ENCODE measurements at places on chromosomes 12 and 14.

DNA sequence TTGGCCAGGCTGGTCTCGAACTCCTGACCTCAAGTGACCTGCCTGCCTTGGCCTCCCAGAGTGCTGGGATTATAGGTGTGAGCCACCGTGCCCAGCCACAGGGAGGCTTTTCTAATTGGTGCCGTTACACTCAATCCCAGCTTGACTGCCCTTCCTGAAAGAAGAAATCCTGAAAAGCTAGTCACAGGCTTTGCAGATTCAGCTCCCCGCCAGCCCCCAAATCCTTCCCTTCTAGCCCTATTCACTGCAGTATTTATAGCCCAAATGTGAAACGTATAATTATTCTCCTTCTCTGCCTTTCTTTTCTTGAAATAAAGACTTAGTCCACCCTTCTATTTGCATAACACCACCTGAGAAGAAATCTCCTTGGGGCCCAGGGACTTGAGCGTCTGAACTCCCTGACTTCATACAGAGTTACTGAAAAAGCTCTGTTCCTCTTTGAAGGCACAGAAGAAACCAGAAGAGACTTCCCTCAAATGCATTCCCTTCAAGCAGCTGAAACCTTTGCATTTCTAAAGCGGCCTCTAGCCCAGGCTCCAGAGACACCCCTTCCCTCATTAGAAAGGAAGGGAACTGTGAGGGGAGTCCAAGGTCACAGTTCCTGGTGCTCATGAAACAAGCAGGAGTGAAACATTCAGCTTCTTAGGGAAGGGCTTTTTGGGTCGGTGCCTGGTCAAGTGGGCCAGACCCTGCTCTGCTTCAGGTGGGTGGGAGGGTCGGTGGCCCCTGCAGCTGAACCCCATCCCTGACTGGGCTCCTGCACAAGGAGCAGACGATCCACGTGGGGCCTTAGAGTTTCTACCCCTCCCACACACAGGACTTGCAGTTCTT, 42.3 kb upstream of the BATF start:
- no peak for DNase-seq

DNA sequence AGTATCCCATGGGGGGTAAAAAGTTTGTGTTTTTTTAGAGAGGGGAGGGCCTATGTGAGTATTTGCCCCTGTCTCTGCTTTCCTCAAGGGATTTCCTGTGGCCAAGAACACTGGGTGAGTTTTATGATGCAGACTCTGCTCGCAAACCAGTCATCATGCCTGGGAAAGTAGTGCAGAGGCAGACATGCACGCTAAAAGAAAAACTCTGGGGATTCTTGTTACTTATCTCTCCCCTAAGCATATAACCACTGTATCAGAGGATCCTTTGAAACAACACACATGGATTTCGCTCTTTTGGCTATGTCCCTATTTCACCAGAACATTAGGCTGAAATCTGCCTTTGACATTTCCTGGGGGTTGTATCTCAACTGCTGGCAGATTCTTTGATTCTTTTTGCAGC, 1845.8 kb upstream of the SEL1L start:
- no peak for DNase-seq

GRCh38 chr12:102396276-102396675, 84.1 kb downstream of the IGF1 start:
- DNase-seq, result no peak

DNA sequence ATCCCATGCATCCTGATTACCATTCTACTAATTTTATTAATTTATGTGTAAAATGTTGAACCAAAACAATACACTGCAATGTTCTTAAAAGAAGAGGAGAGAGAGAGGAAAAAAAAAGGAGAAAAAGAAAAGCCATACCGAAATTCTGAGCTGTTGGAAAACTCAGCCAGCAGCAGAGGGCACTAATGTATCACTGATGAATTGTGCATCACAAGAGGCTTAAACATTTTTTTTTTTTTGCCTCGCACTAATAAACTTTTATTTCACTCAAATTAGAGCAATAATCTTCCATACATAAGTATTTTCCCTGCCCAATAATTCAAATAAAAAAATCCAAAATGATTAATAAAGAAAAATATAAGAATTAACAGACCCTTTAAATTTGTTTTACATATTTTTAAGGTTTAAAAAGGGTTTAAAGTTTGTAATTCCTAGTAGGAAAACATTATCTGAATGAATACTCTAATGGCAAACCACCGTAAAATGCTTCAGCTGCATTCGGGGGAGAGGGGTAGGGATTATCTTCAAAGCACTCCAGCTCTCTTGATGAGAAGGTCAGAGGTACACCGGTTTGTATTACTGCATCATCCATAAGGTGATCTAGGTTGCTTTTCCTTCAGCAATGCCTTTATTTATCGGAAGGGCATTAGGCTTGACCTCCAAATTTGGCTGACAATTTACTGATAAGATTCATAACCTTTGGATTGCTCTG, 41.9 kb downstream of the ATP23 start:
- peak; percentile 58 for DNase-seq

DNA sequence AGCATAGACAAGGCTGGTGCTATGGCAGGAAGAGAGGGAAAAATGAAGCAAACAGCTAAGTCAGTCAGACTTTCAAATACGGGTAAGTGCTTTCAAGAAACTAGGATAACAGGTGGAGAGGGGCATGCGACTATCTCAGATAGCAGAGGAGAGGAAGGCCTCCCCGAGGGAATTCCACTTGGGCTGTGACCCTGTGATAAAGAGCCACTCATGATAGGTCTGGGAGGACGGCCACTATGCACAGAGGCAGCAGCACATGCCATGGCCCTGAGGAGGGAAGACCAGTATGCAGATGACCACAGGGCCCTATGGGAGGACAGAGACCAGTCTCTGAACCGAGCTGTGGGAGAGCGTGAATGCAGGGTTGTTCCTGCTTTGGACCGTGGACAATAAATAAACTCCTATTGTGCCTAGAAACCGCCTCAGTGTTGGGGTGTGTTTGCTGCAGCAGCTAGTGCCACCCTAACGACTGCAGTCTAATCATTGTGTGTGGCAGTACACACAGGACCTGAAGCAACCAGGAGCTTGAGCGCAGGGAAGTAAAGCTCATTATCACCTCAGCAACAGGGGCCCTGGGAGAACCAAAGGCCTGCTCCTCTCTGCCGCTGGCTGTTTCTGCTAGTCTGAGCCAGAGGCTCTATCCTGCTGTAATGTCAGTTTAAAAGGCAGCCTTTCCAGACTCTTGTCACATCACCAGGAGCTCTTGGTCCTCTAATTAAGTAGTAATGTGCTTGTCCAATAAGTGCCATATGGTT, 119.1 kb downstream of the CACNA1C start:
- DNase-seq, result no peak

DNA sequence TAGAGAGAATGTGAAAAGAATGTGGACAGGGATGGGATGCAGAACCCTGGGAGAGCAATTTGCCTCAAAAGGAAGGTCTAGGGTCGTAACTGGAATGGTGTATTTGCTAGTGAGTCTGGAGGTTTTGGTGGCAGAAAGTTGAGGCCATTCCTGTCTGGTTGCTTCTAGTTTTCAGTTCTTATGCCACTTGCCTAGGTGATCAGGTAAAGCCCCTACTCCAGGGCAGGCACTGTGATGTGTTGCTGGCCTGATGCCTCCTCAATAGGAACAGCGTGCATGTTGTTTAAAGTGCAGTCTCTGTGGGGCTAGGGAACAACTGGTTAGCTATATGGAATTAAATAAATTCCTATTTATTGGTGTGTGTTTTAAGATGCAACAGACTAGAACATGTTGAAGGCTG, 6.4 kb downstream of the OS9 start:
- no peak for DNase-seq

GRCh38 chr12:125454786-125455480, 389.7 kb downstream of the AACS start:
- no peak for DNase-seq

DNA sequence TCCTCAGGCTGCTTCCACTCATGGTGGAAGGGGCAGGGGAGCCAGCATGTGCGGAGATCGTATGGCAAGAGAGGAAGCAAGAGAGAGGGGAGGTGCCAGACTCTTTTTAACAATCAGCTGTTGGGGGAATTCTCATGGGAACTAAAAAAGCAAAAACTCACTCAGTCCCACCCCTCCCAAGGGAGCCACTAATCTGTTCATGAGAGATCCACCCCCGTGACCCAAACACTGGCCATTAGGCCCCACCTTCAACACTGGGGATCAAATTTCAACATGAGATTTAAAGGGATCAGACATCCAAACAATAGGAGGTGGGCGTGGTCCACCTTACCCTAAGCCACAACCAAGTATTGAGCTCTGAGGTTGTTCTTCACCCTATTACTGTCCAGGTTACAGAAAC, 375.1 kb downstream of the GRIN2B start:
- DNase-seq, result no peak

DNA sequence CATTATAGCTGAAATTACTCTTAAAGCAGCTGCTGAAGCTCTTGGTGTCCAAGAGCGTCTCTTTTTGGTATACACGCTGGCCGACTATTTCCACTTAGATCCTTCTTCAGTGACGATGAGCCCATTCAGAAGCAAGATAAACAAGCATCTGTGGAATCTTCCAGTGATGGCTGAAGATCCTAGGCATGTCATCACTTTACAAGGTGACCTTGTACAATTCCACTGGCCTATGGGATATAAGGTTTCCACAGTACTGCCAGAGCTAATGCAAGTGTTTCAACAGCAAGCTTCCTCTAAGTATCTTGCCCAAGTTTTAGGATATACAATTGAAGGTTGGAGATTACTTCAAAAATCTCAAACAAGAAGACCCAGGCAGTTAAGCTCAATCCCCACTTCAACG, 47.0 kb downstream of the INTS13 start:
- no peak for DNase-seq

GRCh38 chr12:24750263-24750662, 198.6 kb downstream of the BCAT1 start:
- no peak for DNase-seq

DNA sequence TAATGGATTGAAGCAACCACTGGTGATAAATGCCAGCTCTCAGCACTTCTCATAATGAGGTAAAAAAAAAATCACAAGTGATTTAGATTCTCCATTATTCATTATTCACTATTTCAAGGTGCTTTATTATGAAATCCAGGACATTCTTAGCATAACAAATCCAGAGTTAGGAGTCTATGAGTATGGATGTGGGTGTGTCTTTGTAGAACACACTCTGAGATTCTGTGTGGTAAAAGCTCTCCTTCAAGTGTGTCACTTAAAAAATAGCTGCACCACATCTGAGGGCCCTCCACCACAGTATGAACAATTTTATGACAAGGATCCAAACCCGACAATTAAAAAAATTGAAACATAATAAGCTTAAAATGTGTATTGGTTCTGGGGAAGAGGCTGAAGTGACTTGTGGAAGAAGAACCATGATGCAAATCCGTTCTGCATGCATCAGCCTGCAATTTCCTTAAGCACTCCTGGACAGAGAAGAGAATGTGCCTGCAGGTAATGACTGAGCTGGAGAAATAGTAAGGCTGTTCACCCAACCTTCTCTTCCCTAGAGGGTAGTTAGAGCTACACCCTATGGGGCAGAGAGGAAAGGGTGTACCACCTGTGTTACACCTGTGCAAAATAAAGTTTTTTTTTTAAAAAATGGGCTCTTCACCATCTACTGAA, 488.5 kb upstream of the MGAT4C start:
- DNase-seq, result no peak

DNA sequence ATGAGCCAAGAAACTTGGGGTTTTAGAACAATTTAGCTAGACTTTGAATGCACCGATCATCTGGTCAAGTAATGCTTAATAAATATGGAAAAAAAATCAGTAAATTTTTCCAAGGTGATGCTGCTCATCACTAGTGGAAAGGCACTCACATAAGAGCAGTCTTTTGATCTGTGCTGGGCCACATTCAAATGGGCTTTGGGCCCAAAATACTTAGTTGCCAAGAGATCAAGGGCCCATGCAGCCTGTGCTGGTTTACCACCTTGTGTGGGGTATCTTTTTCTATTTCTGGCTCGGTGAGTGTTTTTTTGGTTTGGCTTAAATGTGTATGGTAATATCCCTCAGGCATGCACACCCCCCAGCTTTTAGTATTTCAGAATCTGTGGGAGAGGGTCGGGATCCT, 943.2 kb downstream of the TMTC2 start:
- DNase-seq, result no peak

DNA sequence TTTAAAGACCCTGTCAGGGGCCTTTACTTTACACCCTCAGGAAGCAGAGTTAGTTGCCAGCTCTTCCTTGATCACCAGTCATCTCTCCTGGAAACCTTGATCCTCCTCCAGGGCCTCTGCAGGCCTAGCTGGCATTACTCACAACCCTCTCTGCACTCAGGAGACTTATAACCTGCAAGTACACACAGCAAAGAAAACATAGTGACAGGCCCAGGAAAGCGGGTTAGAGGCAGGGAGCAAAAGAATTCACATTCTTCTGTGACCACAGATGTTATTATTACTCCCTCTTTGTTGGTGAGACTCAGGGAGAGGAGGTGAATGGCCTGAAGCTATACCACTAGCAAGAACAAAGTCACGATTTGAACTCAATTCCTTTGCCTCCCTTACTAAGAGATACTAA, 87.4 kb downstream of the OR11H12 start:
- DNase-seq, result no peak

- no peak for DNase-seq
These were observed 38.1 kb downstream of the ESRRB start for GRCh38 chr14:76413962-76414600.

- DNase-seq, result no peak
These were observed 5.0 kb downstream of the HDAC7 start for GRCh38 chr12:47814539-47815170.

- no peak for DNase-seq
These were observed 20.4 kb upstream of the TMEM179 start for GRCh38 chr14:104624939-104625338.

DNA sequence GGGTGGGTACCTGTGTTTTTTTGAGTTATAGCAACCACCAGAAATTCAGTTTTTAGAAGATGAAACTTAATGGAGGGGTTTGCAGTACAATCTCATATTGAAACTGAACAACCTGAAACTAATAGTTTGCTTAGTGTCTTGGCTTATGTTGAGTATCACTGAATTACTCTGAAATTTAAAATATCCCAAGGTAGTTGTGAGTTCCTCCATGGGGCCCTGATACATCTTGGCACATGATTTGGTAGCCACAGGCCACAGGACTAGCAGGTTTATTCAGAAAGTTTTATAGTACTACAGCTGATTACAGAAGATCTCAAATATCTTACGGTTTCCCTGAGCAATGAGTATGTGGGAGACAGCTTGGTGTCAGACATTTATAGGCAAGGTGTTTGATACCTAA, 10.4 kb downstream of the PTGES3 start:
- no peak for DNase-seq
